ENCODE measurements at places on chromosomes 11 and 22.

- no peak for DNase-seq
These were observed 41.2 kb upstream of the ATXN10 start for GRCh38 chr22:45630436-45630835.

DNA sequence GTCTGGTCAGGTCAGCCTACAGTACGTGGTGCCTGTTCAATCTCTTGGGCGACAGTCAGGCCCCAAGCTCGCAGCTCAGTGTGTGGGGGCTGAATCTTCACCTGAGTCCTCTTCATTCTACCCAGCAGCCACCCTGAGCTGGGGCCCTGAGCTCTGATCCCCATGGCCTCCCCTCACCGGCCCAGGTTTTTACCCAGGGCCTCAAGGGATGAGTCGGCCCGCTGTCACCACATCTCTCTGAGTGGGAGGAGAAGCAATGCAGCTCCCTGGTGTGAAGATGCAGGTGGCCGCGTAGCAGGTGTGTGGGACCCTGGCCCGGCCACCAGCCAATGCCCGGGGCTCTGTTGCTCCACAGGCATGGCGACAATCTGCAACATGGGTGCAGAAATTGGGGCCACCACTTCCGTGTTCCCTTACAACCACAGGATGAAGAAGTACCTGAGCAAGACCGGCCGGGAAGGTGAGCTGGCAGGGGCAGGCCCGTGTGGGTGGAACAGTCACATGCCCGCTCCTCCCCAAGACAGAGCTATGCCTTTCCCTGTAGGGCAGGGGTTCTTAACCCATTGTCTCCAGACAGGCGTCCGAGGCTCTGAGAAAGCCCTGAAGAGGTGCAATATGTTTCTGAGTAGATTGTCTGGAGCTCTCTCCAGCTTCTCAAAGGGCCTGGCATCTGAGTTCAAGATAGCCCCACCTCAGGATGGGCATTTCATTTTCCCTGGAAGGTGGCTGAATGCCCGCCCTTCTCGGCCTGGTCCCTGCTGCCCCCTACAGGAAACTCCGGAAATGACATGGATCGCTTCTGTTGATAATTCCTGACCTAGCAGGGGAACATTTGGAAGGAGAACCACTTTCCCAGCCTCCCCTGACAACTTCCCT lies 26.9 kb downstream of the POLR3H start:
- DNase-seq: peak; percentile 63

DNA sequence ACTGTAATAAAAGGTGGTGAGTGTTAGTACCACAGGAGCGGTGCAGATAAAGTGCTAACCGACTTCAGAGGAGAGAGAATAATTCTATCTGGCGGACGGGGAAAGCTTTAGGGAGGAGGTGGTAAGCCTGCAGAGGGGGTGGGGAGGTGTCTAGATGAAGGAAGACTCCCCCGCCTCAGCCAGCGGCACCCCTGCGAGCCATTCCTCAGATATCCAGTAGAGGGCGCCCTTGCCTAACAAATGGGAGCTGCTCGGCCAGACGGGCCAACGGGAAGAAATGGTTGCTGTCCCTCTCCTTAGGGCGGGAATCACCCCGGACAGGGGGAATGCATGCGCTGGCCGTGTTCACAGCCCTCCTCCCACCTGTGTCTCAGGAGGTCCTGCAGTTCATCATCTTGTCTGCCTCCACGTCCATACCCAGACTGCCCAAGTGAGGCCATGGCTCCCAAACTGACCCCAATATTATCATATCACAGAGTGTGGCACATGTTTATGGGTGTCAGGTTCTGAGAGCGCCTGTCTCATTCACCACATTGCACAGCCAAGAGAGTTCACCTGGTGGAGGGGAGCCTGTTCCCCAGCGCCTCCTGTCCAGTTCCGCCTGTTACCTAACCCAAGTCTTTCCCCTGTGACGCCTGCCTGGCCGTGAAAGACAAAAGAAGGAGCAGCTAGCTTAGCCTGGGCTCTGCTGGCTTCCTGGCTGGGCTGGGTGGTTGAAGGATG lies 85.5 kb downstream of the ST3GAL4 start:
- peak; percentile 98 for DNase-seq

DNA sequence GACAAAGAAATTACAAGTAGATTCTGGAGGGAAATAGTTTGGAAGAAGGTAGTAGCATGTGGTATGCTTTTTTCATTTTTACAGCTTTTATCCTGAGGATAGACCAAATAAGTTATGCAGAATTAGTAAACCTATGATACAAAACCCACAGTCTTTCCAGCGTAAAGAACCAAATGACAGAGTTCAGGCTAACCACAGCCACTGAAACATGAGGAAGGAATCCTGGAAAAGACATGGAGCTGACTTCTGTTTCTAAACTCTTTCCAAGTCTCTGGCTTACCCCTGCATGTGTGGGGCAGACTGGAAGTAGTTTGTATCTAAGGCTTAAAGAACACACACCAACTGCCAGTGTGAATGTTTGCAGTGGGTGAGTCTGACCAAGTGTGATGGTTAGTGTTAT lies 258.4 kb upstream of the TENM4 start:
- DNase-seq: no peak

DNA sequence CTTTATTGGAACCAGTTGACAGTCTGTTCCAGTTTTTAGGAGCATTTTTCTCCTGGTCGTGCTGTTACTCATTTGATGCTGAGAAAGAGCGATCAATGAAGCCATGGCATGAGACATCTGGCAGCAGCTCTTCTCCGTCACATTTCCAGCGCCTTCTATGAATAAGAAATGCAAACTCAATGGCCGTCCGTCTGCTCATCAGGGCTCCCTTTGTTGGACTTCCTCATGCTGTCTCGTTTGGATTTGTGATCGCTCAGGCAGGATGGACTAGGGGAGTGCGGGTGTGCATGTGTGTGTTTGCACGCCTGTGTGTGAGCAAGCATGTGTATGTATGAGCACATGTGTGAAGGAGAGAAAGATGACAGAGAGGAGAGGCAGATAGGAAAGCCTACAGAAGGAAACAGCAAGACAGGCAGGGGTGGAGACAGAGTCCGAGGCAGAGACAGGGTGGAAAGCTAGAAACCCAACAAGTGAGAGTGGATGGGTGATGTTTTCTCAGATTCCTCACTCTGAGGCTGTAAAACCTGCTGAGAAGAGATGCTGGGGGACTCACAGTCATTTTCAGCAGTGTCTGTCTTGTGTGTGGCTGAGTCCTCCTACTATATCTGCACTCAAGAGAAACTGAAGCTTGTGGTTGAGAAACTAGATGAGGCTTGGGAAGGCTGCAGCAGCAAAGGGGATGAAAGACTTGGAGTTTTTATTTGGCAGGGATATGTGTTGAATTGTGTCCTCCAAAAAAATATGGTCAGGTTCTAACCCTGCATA lies 56.0 kb upstream of the CLMP start:
- DNase-seq: no peak

DNA sequence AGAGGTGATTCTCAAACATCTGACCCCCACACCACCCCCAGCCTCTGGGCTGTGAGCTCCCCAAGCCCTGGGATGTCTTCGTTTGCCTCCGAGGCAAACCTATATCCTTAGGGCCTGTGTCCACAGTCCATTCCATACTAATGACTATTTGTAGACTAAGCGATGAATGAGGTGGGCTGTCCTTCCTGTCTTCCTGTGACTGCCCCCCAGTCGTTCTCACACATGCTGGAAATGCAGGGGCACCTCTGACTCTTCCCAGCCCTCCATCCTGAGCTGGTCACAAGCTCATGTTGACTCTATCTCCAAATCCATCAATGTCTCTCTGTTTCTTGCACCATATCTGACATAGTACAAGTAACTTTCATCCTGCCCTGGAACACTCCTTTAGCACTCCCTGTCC lies 4.8 kb downstream of the ATG16L2 start:
- no peak for DNase-seq

DNA sequence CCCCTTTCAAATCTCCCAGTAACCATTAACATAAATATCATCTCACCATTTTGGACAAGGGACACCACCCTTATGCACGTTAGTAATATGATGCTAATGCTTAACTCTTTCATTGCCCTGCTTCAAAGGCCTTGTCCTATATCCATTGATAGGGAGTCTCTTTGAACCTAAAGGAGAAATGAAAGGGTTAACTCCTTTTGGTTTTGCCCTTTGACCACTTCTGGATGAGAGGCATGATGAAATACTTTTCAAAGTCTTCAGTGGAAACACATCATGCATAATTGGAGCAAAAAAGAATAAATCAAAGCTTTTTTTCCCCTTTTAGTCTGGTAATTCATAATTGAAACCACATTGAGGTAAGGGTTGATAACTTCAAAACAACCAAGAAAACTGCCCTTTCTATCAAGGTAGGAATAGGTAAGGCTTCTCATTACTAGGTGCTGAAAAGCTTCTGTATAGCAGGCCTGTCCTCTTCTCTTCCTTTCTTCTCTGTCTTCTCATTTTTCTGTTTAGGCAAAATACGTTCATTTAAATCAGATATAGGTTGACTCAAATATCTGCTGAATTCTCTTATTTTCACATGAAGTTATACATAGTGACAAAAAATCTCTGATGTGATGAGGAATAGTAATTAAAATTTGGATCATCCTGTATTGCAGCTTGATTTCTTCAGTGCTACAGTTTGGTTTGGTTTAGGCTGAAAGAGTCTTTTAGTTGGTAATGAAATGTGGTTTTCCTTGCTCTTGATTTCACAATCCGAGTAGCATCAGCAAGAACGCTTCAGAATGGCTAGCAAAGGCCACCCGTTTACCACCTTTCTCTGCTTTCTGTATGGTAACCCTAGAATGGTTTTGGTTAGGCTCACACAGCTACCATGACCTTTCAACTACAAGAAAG lies 94.8 kb downstream of the EXT2 start:
- DNase-seq: no peak

GRCh38 chr11:63769714-63770455 lies 1.3 kb upstream of the ZFTA start:
- DNase-seq: no peak

- no peak for DNase-seq
These were observed 310.8 kb upstream of the SORL1-AS1 start for GRCh38 chr11:121763526-121763925.

GRCh38 chr22:36129071-36129470 lies 31.5 kb downstream of the APOL3 start:
- DNase-seq: no peak

GRCh38 chr11:110199184-110199981 lies 97.0 kb downstream of the RDX start:
- no peak for DNase-seq

- no peak for DNase-seq
These were observed 112.7 kb downstream of the SEZ6L start for GRCh38 chr22:26281941-26282340.

GRCh38 chr11:21968702-21969101 lies 224.2 kb upstream of the ANO5 start:
- DNase-seq: no peak

DNA sequence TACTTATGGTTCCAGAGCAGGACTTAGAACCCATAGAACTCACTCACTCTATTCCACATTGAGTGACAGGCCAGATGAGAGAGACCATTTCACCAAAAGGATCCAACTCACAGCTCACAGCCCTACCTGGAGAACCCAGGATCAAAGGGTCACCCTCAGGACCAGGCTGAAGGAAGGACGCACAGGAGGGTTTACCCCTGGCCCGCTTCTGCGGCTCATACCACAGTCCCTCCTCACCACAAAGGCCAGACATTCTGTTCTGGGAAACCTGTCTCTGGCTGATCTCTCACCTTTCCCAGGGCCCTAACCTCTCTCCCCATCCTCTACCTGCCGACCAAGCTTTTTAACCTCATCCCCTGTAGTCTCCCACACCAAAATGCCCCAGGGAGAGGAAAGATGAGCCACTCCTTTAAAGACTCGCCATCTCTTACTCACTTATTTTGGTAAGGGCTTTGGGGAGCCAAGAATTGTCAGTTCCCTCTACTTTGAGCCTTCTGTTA lies 4.7 kb downstream of the FOSL1 start:
- no peak for DNase-seq

DNA sequence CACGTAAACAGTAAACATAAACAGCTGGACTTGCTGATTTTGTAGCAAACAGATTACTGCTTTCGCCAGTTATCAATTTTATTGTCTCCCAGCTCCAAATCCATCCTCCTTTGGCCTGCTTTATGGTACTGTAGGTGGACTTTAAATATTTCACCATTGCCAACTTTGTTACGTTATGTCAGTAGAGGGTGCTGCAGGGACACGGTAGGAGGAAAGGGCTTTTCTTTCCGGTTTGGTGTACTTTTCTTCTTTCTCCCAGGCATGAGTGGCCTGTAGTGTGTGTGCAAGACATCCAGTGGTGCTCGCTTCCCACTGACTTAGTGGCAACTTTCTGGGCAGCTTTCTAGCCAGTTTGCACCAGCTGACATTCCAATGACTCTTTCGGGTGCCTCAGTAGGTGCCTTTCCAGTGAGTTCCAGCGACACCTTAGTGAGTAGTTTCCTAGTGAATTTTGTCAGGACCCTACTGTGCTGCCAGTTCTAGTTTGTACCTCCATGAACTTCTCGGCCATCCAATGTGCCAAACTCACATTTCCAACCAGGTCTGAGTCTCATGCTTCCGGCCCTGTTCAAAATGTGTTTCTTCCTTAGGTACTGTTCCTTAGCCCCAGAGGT lies 267.6 kb upstream of the TENM4 start:
- DNase-seq: no peak

DNA sequence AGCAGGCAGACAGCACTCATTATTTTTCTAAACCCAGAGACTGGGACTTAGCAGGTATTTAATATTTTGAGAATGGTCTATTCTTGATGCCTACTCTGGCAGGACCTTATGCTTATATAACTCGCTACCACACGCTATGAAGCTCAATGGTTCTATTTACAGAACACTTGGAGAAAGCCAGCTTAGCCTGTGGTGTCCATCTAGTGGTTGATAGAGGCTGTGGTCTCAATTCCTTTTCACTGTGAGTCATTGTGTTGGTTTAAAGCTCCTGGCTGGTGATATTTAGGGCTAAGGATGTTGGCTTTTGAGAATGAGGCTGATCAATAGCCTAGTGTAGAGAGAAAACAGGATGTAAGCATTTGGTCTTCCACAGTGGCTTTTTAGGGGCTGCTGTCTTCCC lies 206.4 kb downstream of the DBX1 start:
- no peak for DNase-seq

- no peak for DNase-seq
These were observed 6.8 kb upstream of the PLAAT3 start for GRCh38 chr11:63621071-63621470.

DNA sequence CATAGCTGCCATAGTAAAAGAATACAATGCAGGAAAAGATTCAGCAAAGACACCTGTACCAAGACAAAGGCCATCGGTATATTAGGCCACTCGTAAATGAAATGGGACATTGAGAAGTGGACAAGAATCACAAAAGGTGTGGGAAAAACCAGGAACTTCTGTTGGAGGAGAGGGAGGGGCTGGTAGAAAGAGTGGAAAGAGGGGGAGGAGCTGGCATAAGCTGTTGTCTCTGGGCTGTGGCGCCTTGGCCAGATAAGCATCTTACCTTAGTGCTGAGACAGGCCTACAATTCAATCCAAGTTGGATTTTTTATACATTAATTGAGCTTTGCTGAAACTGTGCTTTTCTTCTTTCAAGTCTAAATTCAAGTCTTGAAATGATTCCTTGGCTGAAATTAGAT lies 37.1 kb downstream of the ZNF202 start:
- no peak for DNase-seq

GRCh38 chr11:14124350-14124749 lies 161.8 kb downstream of the SPON1 start:
- no peak for DNase-seq

- DNase-seq: no peak
These were observed 16.7 kb upstream of the TMEM123 start for GRCh38 chr11:102469196-102469821.
